ENCODE measurements at places on chromosomes 3 and 15. TPM values are rescaled to one million over a fixed set of nuclear protein-coding genes. Genes with fewer than 3 reads are reported as not detected.
A peak's percentile ranks its signal among the peaks of the same experiment; 100 is the strongest.

ZNF80 gene
- not detected for total RNA-seq

ARNT2 gene
- total RNA-seq, result 6.3 TPM

GOLGA6D gene
- not detected for total RNA-seq

NUSAP1 gene
- total RNA-seq, result 7.6 TPM

ZSCAN2 gene
- 11.0 TPM for total RNA-seq

FETUB gene
- total RNA-seq, result not detected

SENP8 gene
- 0.55 TPM for total RNA-seq

USP19 gene
- total RNA-seq, result 42.6 TPM

PPIP5K1 gene
- total RNA-seq, result 30.6 TPM

ADAMTSL3 gene
- 10.9 TPM for total RNA-seq

DNA sequence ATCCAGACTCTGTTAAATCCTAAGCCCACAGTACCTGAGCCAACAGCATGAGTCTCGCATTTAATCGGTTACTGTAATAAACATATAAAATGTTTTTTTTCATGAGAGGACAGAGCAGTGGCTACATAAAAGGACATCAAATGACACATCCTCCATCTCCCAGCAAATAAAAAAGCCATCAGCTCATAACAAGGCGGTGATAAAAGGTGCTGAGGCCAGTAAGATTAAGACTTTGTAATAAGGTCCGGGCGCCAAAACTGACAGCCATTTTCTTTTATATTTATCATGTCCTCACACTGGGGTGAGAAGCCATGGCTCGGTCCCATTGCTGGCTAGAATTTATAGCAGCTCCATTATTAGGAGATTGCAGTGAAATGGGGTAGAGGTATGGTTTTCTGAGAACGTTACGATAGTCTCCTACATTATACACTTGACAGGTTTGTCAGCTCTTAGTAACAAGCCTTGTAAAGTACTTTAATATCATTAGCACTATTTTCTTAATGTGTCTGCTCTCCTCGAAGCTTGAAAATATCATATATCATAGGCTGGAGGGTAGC lies 977.8 kb upstream of the NR2F2 start:
- H3K4me1 ChIP-seq, result no peaks in the 10 kb centered on the region
- no peak overlapping the region for H3K4me3 ChIP-seq
- no peaks in the 10 kb centered on the region for H3K36me3 ChIP-seq
- no peaks in the 10 kb centered on the region for H3K27me3 ChIP-seq
- no peak for DNase-seq

DNA sequence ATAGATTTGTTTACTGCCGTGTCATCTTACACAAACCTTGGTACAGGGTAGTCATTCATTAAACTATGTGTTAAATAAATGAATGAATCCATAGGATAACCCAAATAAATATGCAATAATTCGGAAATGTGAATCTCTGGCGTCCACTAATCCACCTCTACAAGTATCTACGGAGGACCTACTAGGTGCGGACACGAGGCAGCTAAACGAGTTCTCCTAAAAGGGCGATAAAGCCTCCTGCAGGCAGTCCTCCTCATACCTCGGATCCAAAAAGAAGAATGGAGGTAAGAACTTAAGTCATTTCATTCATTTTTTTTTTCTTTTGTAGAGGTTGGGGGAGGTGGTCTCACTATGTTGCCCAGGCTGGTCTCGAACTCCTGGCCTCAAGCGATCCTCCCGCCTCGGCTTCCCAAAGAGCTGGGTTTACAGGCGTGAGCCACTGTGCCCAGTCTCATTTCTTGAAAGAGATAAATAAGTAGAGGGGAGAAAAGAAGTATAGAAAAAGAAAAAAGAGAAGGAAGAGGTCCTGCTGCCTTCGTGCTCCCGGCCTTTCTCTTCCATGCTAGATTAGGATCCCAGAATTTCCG lies 706 bp upstream of the RPL35A start:
- H3K27me3 ChIP-seq, result no peaks in the 10 kb centered on the region
- H3K27ac ChIP-seq, result peak overlapping the region; percentile 87
- peaks cover 30% of the 10 kb centered on the region for H3K4me1 ChIP-seq

DNA sequence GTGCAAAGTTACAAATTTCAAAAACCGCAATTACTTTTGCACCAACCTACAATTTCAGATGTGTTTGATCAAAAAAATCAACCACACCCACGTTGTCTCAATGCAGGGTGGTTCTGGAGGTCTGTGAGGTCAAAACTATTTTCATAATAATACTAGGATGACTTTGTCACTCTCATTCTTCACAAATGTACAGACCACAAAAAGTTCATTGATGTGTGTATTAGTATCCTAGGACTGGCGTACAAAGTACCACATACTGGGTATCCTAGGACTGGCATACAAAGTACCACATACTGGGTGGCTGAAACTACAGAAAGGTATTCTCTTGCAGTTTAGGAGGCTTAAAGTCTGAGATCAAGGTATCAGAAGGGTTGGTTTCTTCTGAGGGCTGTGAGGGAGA lies 13.0 kb downstream of the SUCLG2 start:
- H3K27me3 ChIP-seq, result no peaks in the 10 kb centered on the region
- H3K4me3 ChIP-seq, result no peak overlapping the region
- H3K36me3 ChIP-seq, result no peaks in the 10 kb centered on the region
- H3K27ac ChIP-seq, result no peak overlapping the region
- H3K4me1 ChIP-seq, result no peaks in the 10 kb centered on the region

DNA sequence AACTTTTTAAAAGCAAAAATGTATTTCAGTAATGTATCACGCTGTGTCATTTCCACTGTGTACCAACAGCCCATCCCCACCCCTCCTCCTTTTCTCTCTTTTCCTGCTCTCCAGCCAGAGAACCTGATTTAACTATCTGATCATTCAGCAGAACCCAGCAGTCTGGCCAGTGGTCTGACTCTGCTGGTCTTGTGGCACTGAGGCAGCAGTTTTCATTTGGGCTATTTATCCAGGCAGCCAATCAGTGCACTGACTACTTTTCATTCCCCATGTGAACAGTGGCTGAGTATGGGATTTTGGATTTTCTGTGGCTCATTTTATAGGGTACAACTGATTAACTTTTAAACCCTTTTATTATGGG lies 56.3 kb downstream of the GPR171 start:
- no peak overlapping the region for H3K27ac ChIP-seq
- H3K27me3 ChIP-seq, result no peaks in the 10 kb centered on the region
- no peaks in the 10 kb centered on the region for H3K36me3 ChIP-seq
- peaks cover 9% of the 10 kb centered on the region for H3K4me1 ChIP-seq

DNA sequence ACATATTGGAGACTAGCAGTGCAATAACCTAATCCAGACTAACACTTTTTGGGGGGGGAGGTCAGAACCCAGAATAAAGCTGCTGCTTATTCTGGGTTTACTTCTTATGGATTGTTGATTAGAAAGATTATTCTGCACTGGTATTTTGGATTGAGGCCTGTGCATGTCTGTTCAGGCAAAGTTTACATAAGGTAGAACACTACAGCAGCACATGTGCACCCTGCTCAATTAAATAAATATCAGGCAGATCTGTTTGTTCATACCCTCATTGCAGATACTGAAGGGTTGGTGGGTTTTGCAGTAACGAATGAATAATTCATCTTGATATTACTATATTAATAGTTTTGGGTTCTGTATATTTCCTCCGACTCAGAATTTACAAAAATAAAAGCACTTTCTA lies 19.1 kb downstream of the ARIH1 start:
- H3K4me3 ChIP-seq, result no peak overlapping the region
- H3K27ac ChIP-seq, result no peak overlapping the region

GRCh38 chr3:164460851-164461250 lies 617.4 kb downstream of the SI start:
- no peak overlapping the region for H3K4me3 ChIP-seq
- H3K4me1 ChIP-seq, result no peaks in the 10 kb centered on the region
- DNase-seq, result no peak
- no peaks in the 10 kb centered on the region for H3K36me3 ChIP-seq

DNA sequence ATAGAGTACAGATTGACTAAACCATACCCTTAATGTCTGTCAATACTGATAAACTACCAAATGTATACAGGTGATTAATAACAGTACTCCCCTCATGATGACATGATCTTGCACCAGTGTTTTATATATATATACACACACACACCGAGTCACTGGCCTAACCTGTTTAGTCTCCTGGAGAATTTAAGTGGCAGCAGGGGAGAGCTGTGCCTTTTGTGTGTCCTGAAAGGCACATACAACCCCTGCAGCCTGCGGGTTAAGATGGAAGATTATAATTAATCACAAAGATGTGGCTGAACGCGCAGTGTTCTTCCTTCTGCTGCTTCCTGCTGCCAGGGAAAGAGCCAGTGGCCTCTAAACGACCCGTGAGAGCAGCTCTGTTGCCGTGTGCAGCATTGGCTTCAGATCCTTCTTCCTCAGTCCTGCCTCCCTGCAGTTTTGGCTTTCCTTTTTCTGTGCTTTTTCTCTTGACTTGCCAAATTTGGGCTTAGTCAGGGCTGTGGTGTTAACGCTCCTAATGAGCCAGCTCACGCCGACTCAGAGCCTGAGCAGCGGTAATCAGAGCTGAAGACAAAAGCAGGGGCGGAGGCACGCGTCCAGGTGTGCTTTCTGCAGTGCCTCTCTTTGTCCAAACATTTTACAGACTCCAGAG lies 42.5 kb upstream of the UBE3A start:
- peak overlapping the region; percentile 23 for H3K4me3 ChIP-seq
- H3K4me1 ChIP-seq, result no peaks in the 10 kb centered on the region
- no peaks in the 10 kb centered on the region for H3K36me3 ChIP-seq
- no peaks in the 10 kb centered on the region for H3K27me3 ChIP-seq
- H3K27ac ChIP-seq, result no peak overlapping the region
- peak; percentile 25 for DNase-seq

GRCh38 chr15:83064859-83065258 lies 2.2 kb downstream of the BTBD1 start:
- H3K4me3 ChIP-seq, result peak overlapping the region; percentile 68
- no peaks in the 10 kb centered on the region for H3K27me3 ChIP-seq
- no peaks in the 10 kb centered on the region for H3K36me3 ChIP-seq
- DNase-seq, result no peak

DNA sequence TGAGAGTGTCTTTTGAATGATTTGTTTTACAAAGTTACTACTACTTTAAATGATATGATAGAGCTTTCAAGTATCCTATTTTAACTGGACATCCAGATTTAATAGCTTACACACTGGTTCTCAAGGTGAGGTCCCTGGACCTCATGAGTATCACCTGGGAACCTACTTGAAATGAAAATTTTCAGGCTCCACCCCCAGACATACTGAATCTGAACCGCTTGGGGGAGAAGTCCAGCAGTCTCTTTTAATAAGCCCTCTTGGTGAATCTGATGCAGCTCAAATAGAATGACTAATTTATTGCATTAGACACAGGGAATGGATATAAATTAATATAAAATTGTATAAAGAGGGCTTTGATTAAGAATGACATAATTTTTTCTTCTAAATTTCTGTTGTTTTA lies 29.4 kb upstream of the SLITRK3 start:
- DNase-seq, result no peak
- no peaks in the 10 kb centered on the region for H3K36me3 ChIP-seq
- H3K4me3 ChIP-seq, result no peak overlapping the region
- no peak overlapping the region for H3K27ac ChIP-seq
- no peaks in the 10 kb centered on the region for H3K4me1 ChIP-seq

- H3K27ac ChIP-seq, result peak overlapping the region; percentile 83
- no peak for DNase-seq
- no peak overlapping the region for H3K4me3 ChIP-seq
- no peaks in the 10 kb centered on the region for H3K27me3 ChIP-seq
- no peaks in the 10 kb centered on the region for H3K4me1 ChIP-seq
Measured at GRCh38 chr15:58147171-58147611, 9.0 kb downstream of the AQP9 start.

GRCh38 chr15:85414495-85414894 lies 34.1 kb downstream of the AKAP13 start:
- peaks cover 30% of the 10 kb centered on the region for H3K4me1 ChIP-seq
- H3K4me3 ChIP-seq, result no peak overlapping the region
- no peak overlapping the region for H3K27ac ChIP-seq
- DNase-seq, result no peak
- no peaks in the 10 kb centered on the region for H3K36me3 ChIP-seq

GRCh38 chr3:41259449-41260062 lies 60.3 kb downstream of the CTNNB1 start:
- no peak overlapping the region for H3K4me3 ChIP-seq
- no peak for DNase-seq
- H3K27me3 ChIP-seq, result no peaks in the 10 kb centered on the region
- no peaks in the 10 kb centered on the region for H3K36me3 ChIP-seq
- H3K27ac ChIP-seq, result no peak overlapping the region
- H3K4me1 ChIP-seq, result no peaks in the 10 kb centered on the region
